Stimulated activated CD4-positive, alpha-beta T cell treated with anti-CD3 and anti-CD28 coated beads, Interleukin-2, amount 100 ng/mL, for 24 hours (primary cell): ENCODE measurements at places on chromosomes 11 and 22.

GRCh38 chr11:111532365-111532709 lies 8.2 kb upstream of the LAYN start:
- no peak for DNase-seq

DNA sequence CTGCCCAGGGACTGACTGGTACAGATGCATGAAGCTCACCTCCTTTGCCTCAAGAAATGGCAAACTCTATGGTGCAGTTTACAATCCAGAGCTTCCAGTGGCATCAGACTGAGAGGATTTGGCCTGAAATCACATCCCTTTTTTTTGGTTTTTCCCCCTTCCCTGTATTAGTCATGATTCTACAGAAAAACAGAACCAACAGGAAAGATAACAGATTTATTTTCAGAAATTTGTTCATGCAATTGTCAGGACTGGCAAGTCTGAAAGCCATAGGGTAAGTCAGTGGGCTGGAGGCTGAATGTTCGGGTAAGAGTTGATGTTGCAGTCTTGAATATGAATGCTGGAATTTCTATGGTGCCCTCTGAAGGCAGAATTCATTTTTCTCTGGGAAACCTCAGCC lies 12.0 kb upstream of the ZDHHC13 start:
- no peak for DNase-seq

DNA sequence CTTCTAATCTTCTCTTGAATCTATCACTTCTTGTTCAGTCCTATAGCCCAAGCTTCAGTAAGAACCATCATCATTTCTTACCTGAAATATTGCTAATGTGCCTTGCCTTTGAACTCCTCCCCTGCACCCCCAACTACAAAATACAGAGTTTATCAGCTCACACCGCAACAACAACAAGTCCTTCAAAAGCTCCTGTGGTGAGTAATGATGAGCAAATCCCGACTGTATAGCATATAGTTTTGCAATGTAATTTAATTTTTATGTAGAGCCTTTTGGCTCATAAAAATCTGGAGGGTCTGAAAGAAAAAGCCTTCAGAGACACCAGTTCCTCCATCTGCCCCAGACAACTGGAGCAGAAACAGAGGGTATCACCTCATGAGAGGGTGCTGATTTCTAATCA lies 124.7 kb downstream of the ARHGAP32 start:
- DNase-seq = no peak

DNA sequence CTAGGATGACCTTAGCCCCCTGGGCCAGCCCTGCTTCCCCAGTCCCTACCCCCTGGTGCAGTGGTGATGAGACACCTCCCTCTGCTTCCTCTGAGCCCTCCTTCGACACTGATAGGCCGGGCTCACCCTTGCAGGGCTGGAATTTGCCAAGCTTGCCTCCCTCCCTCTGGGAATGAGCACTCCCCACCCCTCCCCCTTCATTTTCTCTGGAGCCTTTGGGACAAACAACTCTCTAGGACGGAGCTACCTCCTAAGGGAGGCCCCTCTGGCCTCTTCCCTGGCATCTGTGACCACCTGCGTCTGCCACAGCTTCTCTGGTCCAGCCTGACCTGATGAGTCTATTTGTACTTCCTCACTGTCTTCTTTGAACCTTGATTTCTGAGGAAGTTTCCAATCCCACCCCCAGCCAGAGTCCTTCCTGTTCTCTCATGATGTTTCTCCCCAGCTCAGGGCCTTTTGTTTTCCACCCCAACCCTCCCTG lies 53.3 kb upstream of the ADA2 start:
- no peak for DNase-seq

GRCh38 chr22:43897751-43898261 lies 6.0 kb upstream of the PNPLA5 start:
- peak; percentile 14 for DNase-seq

DNA sequence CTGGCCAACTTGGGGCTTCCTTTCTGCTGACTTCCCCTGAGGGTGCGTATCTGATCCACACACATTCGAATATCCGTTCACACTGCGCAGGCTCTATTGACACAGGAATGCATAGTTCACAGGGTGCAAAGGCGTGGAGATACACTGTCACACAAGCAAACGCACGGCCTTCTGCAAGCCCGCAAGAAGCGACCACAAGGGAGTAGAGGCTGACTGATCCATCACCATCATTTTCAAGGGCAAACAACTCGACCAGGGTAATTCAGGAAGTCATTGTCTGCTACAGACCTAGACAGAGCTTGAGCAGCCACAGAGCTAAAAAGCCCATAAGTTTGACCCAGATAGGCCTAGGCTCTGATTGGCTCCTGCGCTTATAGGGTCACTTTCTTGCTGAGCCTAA lies 392.3 kb downstream of the MN1 start:
- no peak for DNase-seq
